ENCODE measurements at places on chromosomes 7 and 10.

- no peak for DNase-seq
Observed at GRCh38 chr10:117680601-117681000, 138.1 kb downstream of the EMX2 start.

GRCh38 chr7:143120691-143121405 is 11.0 kb upstream of the PIP start:
- no peak for DNase-seq

GRCh38 chr7:27940341-27940740 is 200.4 kb downstream of the TAX1BP1 start:
- DNase-seq = no peak

- no peak for DNase-seq
Observed at GRCh38 chr7:139714163-139714901, 63.5 kb downstream of the HIPK2 start.

DNA sequence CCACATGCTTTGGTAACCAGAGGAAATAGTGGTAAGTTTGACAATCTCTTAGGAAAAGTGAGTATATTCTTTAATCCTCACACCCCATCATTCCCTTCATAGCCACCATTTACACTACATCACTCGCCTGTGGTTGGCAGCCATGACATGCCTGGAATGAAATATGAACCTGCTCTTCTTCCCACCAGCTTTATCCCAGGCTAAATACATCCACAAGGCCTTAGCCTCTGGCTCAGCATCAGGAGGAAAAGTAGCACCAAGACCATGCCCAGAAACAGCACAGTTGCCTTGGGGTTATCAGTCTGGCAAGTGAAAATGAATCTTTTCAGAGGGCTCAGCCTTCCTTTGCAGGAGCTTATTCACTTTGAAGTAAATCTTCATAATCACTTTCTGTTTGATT is 40.3 kb downstream of the SGCE start:
- no peak for DNase-seq

DNA sequence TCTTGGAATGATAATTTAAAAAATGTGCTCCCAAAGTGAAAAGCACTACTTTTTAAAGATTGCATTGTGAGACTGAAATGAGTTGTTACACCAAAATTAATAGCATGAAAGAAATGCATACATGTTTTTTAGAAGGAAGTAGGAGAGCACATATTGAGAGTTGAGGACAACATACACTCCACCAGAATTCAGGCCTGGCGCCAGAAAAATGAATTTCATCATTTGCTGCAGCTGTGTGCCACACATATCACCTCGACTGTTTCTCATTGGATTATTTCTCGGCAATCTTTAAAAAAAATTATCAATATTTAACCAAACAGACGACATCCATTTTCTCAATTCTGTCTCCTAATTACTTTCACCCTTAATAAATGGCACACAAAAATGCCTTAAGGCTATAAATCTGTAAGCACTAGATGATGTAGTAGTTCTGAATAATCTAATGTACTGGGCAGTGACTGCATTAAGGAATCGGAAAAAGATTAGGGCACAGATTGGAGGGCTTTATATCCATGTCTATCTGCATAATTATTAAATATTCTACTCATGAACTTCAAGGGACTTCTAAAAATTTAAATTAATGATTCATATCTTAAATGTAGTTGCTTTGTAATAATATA is 590.4 kb downstream of the NXPH1 start:
- no peak for DNase-seq

DNA sequence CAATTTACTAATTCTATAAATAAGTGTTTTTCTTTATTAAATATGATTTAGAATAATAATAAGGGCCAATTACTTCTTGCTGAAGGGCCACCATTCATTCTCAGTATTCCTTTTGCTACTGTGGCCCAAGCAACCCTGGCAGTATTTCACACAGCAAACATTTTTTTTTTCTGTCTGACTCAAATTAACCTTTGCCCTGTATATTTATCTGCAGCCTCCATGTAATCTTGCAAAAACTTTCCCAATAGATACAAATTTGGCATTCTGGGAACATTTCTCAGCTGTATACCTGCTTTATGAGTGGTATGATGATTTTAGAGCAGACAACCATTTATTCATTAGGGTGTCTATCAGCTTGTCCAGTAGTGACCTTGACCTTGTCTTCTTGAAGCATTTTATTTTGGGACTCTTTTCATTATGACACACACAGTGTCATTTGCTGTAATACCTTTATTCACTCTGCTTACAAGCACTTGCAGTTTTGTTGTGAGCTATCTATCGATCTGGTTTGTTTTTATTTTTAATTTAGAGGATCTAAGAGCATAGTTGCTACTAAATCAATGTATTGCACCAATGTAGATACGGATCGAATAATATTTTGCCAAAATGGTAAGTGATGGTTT is 159.7 kb upstream of the PLXDC2 start:
- DNase-seq = no peak

- DNase-seq = no peak
Observed at GRCh38 chr10:6008497-6009142, 31.3 kb upstream of the IL15RA start.

- no peak for DNase-seq
Observed at GRCh38 chr10:15782851-15783250, 63.1 kb upstream of the ITGA8 start.

- no peak for DNase-seq
Observed at GRCh38 chr10:127836176-127836575, 56.6 kb downstream of the CLRN3 start.

All from NCI-H226 (cell line).